ENCODE measurements at places on chromosomes 2 and 18.

DNA sequence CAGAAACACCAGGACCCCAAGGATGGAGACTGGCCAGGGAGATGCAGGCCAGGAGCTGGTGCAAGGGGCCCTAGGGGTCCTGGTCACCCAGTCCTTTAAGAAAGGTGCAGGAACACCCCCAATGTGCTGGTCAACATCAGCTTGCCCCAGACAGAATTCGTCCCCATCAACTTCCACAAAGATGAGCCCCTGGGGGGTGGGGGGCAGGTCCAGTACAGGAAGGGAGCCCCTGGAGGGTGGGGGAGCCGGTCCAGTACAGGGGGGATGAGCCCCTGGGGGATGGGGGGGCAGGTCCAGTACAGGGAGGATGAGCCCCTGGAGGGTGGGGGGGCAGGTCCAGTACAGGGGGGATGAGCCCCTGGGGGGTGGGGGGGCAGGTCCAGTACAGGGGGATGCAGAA, 160.7 kb upstream of the SALL3 start:
- no peak for DNase-seq

DNA sequence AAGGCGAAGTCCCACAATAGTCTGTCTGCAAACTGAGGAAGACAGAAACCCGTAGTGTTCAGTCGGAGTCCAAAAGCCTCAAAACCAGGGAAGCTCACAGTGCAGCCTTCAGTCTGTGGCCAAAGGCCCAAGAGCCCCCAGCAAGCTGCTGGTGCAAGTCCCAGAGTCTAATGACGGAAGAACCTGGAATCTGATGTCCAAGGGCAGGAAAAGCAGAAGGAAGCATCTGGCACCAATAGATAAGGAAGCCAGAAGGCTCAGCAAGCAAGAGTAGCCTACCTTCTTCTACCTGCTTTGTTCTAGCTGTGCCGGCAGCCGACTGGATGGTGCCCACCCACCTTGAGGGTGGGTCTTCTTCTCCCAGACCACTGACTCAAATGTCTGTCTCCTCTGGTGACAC, 21.8 kb downstream of the CFAP210 start:
- DNase-seq = no peak

GRCh38 chr18:55699233-55699765, 111.3 kb upstream of the TCF4 start:
- no peak for DNase-seq

DNA sequence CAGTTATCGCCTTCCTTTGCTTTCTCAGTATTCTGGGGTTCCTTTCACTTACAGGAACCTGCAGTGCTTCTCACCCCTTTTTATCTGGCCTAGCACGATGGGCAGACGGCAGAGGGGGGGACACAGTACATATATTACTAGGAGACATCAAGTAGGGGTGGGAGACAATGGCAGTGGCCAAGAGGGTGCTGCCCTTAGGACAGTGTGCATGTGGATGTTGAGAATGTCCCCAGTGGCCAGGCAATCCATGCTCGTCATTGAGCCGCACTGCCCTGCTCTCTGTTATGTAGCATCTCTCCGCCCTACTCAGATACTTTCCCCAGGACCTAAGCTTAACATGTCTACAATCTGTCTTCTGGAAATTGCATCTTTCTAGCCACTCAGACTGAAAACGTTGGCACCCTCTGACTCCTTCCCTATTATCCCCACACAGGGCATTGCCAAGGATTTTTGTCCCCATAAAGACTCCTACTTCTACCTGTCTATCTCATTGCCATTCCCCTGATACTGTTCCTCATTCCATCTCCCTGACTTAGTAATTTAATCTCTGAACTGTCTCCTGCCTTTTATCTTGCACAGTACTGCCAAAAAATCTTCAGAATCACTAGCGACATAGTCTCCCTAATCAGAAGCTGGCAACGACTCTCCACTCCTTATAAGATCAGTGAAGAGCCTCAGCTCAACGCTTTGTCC, 6.6 kb downstream of the DSG2 start:
- no peak for DNase-seq

DNA sequence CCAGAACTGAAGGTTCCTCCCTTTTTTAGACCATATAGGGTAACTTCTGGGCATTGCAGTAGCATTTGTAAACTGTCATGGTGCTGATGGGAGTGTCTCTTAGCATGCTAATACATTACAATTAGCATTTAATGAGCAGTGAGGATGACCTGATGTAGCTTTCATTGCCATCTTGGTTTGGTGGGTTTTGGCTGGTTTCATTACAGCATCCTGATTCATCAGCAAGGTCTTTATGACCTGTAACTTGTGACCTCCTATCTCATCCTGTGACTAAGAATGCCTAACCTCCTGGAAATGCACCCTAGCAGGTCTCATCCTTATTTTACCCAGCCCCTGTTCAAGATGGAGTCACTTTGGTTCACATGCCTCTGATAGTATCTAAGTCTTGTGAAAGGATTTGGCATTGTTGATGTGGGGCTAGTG, 159.0 kb downstream of the TMX3 start:
- DNase-seq = no peak
